ENCODE measurements at places on chromosomes 6 and 20. TPM values are rescaled to one million over a fixed set of nuclear protein-coding genes. Genes with fewer than 3 reads are reported as not detected.

DNA sequence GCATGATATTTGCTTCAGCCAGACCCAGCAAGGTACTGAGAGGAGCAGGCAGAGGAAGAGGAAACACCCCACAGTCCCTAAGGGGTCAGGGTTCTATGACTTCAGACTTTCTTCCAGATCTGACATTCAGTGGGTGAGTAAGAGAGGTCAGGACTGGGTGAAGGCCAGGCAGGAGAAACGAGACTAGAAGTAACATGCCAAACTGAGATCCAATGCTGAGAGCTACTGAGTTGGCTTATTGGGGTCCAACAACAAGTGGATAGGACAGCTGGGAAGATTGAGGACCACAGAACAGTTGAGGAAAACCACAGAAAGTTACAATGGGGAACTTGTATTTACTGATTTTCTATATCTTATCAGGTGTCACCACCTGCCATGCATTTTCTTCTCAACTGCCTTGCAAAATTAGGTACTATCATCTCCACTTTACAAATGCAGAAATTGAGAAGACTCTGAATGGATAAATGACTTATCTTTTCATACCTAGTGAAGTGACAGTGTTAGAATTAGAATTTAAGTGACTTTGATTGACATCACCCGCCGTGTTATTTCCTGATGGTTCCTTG, 43.8 kb upstream of the HIVEP1 start:
- no peak for DNase-seq

Gene TMEM200A
- 17.7 TPM for total RNA-seq

- no peak for DNase-seq
Measured at GRCh38 chr6:89775150-89775549, 44.4 kb downstream of the MDN1 start.

- DNase-seq = no peak
Measured at GRCh38 chr6:169589699-169590257, 112.1 kb downstream of the WDR27 start.

Gene CFAP61
- total RNA-seq = 2.2 TPM

- no peak for DNase-seq
Measured at GRCh38 chr6:2658788-2659187, 91.9 kb downstream of the MYLK4 start.

Gene BPIFA1
- total RNA-seq = 109 TPM

DNA sequence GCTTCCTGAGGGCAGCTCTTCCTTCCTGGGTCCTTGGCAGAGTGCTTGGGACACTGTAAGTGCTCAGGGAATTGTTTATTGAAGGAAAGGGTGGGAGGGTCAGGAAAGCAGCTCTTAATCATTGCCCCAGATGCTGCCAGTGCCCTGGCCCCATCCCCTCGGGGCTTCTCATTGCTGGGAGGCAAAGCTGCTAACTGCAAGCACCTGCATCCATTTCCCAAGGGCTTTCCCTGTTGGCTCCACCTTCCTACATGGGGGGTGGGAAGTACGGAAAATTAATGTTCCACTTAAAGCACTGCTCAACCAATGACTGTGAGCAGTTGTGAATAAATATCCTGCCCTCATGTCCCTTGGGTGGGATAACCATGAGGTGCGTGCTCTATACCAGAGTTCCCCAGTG, 56.4 kb downstream of the NDUFAF5 start:
- DNase-seq = no peak

Gene TMEM151B
- under 0.01 TPM for total RNA-seq

DNA sequence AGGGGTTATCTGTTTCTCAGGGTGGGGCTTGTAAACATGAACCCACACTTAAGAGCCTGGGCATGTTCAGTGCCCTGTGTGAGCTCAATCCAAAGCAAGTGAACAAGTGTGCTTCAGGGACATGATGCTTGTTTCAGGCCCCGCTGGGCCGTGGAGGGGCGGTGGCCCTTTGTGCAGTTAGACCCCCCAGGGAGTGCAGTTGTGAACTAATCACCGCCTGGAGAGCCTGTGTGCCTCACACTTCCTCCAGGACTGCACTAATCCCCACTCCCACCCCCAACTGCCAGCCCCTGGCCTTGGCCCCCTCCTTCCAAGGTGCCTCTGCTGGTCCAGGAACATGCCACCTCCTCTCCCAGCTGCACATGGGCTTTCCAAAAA, 58.1 kb downstream of the RREB1 start:
- no peak for DNase-seq

DNA sequence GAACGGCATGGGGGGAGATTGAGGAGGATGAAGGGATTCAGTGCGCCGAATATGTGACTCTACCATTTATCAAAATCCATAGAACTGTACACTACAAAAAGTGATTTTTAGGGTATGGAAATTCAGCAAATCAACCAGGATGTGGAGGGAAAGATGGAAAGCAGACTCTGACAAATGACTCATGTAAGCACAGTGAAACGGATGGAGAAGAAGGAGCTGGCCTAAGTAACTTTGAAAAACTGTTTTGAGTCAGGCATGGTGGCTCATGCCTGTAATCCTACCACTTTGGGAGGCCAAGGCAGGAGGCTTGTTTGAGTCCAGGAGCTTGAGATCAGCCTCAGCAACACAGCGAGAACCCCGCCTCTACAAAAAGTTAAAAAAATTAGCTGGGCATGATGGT, 39.2 kb downstream of the MUC22 start:
- no peak for DNase-seq

Gene TCF21
- total RNA-seq = 0.31 TPM

Gene TAAR5
- not detected for total RNA-seq

- DNase-seq = no peak
Measured at GRCh38 chr20:48656661-48657211, 171.1 kb downstream of the PREX1 start.

DNA sequence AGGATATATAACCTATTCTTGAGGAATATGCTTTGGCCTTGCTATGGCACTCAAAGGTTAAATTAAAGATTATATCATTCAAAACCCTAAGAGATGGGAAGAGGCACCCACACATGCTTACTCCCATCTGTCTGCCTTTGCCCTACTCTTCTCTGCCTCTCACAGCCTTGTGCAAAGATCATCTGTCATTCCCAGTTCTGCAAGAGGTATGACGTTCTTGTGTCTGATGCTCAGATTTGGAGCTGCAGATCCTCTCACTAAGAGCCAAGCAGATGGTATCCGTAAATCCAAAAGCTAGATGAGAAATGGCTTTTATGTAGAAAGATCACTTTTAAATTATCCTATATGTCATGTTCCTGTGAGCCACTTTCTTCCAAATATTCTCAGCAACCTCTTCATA, 112.0 kb downstream of the GPR63 start:
- DNase-seq = no peak

GRCh38 chr6:112560651-112561050, 213.5 kb downstream of the RFPL4B start:
- DNase-seq = no peak

DNA sequence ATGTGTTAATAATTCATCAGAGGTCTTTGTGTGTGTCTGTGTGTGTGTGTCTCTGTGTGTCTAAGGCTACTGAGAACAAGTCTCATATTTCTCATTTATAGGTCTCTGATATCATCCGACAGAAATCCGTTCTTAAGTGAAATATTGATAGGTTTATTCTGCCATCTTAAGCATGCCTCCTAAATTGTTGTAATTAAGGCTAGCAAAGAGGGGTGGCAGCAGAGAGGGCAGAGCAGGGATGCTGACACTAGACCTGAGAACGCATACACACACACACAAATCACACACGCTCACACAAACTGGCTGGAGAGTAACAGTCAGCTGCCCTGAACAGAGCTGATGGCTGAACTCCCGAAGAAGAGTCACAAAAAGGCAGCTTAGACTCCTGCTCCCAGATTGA, 84.9 kb upstream of the LRFN2 start:
- DNase-seq = peak; percentile 14

- DNase-seq = no peak
Measured at GRCh38 chr6:135087803-135088202, 33.2 kb upstream of the HBS1L start.

DNA sequence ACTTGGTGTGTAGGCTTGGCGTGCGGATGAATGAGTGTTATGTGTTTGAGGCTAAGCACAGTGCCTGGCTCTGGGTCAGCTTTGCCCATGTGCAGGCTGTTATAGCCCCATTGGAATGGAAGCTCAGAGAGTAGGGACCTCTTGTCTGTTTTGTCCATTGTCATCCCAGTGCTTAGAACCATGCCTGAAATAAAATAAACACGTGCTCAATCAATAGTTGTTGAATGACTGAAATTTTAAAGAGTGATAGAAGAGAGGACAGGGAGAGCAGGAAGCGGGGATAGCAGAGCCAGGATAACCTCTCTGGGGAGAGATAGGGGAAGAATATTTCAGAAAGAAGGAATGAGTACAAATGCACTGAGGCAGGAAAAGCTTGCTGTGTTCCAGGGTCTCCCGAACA, 263.9 kb downstream of the HIVEP2 start:
- no peak for DNase-seq

Gene CNKSR3
- total RNA-seq = 14.8 TPM

DNA sequence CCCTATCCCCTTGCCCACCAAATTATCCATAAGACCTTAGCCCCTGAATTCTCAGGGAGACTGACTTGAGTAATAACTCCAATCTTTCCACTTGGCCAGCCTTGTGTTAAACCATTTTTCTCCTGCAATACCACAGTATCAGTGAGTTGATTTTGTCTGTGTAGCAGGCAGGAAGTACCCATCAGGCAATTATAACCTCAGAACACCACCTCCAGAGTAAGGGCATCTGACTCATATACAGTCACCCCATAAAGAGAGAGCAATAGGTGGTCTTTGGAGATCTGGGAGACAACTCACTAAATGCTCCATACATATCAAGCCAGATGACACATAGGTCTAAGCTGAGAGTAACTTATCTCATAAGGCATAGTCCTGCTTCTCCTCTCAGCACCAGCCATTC, 83.7 kb downstream of the FILIP1 start:
- no peak for DNase-seq

GRCh38 chr6:54059683-54060082, 51.6 kb upstream of the MLIP start:
- DNase-seq = no peak

GRCh38 chr20:39270837-39271604, 308.9 kb downstream of the DHX35 start:
- DNase-seq = peak; percentile 22

DNA sequence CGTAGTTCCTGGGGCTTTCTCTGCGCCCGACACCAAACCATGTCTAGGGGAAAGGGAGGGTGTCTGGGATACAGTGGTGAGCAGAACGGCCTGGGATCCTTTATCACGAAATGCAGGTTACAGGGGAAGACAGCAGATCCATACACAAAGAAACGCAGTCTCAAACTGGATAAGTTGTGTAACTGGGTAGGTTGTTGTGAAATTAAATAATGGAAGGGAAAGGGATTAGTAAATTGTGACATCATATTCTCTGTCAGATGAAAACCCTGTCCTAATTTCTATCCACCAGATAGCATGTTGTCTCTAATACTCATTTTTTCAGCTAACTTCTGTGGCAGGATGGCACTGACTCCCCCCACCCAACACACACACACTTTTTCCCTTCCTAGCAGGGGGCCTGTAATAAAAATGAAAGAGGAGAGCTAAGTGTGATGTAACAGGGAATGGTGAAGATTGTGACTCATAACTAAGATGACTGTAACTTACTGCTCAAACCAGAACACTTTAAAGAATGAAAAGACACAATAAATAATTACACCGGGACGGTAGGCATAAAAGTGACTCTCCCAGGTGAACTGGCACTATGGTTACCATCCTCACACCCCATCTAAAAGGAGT, 769 bp upstream of the TRPC4AP start:
- DNase-seq = no peak

Gene CLPSL2
- not detected for total RNA-seq

- no peak for DNase-seq
Measured at GRCh38 chr20:53879048-53879684, 191.2 kb downstream of the BCAS1 start.

Gene IL17F
- total RNA-seq = not detected

DNA sequence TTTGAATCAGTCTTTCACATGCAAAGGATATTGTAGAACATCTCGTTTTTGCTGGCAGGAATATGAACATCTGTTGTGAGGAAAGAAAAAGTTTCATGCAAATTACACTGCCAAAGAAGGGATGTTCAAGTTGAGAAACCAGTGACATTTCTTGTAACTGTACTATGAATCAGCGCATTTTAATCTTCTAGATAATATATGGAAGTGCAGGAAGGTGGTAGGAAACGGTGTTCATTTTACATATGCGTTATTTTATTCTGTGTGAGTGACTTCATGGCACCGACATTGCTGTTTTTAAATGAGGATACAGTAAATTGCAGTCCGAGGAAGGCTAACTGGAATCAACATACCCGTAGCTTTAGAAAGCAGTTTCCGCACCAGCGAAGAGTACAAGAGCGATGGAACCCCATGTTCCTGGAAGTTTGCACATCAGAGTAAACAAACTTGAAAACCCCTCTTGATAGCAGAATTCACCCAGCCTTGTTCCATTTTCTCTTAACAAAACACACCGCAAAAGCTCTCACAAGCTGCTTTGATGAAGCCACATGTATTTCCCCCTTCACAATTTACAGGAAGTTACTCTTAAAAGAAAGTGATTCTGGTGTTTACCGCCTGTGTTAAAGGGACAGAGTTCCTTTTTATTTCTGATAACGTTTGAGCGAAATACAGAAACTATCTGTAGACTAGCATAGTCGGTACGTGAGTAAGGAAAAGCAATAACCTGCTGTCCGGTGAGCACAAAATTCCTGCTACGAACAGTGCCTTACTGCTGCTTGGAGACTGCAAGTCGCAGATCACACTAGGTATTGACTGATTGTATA, 11.5 kb downstream of the PRDM1 start:
- DNase-seq = peak; percentile 62

Gene GSTA2
- total RNA-seq = not detected

Data from tongue (tissue), 3 donors.